Memory B cell (primary cell): ENCODE measurements at places on chromosomes 2 and 18.
A peak's percentile ranks its signal among the peaks of the same experiment; 100 is the strongest.

- no peak for DNase-seq
Measured at GRCh38 chr2:215425021-215425782, 10.7 kb downstream of the FN1 start.

DNA sequence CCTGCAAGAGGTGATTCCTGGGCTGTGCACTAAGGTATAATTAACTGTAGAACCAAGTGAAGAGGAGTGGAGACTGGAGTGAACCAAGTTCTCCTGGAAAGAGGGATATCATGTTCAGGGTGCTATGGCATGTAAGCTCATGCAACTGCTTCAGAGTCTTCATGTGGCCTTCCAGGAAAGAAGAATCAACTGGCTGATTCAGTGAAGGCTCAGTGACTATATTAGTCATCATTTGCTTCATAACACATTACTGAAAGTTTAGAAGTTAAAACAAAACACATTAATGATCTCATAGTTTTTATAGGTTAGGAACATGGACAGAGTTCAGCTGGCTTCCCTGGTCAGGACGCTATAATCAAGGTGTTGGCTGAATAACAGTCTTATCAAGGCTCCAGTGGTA, 1200.8 kb upstream of the GYPC start:
- no peak for DNase-seq

- DNase-seq = peak; percentile 16
Measured at GRCh38 chr18:26656944-26657536, 108.7 kb upstream of the KCTD1 start.

DNA sequence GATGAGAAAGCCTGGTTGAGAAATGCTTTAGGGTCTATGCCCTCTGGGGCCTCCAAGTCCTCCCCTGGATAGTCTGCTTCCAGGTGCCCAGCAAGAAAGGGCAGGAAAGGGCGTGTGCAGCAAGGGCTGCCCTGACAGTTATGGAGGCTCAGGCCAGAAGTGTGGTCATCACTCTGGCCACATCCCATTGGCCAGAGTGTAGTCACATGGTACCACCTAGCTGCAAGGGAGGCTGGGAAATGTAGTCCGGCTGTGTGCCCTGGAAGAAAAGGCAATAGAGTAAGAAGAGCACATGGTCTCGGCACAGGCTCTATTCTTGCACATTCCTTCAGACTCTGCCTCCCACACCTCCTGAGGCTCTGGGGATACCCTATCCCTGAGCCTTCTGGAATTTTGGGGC, 35.7 kb downstream of the ODC1 start:
- DNase-seq = no peak

GRCh38 chr2:2828774-2829368, 497.8 kb upstream of the MYT1L start:
- DNase-seq = no peak

DNA sequence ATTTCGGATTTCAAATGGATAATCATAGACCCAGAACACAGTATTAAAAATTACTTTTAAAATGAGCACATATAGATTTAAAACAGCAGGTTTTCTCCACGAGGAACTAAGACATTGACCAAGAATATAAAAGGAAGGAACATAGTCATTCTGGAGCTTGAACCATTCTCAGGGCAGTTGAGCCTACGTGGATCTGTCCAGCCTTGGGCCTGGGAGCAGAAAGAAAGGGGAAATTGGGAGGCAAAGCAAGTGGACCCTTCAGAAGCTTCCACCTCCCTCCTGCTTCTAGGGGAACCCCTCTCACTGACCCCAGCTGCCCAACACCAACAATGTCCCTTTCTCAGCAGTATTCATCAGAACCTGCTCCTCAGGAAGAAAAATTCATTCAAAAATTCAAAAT, 31.4 kb upstream of the TTC39C start:
- no peak for DNase-seq

DNA sequence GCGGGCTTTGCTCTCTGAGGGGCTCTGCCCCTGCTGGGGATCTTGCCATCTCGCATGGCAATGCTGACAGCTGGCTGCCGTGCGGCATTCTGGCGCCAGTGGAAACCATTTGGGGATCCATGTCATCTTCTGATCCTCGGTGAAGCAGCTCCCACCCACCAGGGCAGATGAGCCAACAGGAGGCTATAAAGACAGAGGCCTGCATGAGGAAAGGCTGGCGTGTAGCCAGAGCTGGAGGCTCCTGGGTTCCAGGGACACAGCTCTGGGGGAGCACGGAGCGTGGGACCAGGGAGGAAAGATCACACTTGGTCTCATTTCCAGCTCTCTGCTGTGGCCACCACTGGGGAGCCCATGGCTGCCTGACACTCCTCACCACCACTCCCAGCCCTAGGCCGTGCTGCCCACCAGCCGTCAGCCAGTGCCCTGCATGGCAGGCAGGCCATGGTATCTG, 145.8 kb downstream of the ZFP36L2 start:
- DNase-seq = no peak

GRCh38 chr2:168114040-168114439, 133.4 kb downstream of the STK39 start:
- DNase-seq = no peak

DNA sequence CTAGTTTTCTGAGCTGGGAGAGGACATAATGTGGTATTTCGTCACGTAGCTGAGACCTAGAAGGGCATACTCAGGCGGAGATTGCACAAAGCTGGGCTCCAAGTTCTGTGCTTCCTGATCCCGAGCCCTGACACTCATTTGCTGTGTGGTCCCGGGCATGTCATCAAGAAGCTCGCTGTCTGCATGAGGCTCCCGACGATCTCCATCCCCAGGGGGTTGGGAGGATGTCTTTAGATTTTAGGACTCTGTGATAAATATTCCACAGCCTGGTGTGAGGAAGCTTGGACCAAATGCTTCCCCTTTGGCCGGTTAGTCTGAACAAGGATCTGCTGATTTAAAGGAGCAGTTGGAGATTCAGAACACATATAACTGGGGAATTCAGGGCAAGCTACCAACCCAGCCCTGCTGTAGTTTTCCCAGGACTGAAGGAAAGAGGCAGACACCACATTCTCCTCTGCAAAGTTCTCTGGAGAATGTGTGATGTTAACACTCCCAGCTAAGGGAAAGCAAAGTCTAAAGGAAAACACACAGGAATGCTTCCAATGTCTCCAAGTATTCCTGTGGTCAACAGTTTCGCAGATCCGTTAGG, 2.3 kb downstream of the KCNE4 start:
- no peak for DNase-seq

DNA sequence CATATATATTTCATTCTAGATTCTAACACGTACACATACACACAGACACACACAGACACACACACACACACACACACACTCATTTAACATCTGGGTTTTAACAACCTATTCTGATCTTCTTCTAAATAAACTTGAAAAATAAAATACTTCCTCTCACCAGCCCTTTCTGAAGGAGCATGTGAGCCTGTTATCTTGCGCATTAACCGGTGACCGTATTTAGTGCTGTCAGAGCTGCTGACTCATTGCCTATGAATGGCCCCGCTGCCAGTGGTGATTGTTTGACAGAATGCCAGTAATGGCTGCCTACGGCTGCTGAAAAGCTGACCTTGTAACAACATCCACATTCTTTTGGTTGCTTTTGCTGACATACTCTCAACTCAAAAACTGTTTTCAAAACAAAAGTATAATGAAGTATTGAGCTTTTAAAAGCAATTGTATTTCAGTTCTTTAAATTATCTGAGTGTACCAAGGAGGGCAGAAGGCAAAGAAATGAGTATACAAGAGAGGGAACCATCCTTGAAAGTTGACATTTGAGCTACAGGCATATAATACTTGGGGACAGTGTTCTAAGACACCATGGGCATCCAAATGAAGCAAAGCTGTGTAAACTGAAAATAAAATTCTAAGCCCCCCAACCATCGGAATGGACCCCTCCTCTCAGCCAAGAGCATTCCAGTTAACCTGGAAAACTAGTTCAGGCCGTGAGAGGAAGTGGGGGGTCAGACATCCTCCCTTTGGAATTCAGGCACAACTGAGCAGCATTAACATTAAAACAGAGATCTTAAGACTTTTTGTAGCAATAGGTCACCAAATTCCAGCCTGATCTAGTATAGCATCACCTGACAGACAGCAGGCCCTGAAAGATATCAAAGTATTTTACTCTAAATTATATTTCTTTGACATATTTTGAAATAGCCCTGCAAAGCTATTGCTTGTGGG, 50.2 kb upstream of the DTNA start:
- no peak for DNase-seq

GRCh38 chr18:48993586-48993985, 42.8 kb upstream of the SMAD7 start:
- no peak for DNase-seq

- DNase-seq = no peak
Measured at GRCh38 chr2:168158586-168158985, 88.8 kb downstream of the STK39 start.

DNA sequence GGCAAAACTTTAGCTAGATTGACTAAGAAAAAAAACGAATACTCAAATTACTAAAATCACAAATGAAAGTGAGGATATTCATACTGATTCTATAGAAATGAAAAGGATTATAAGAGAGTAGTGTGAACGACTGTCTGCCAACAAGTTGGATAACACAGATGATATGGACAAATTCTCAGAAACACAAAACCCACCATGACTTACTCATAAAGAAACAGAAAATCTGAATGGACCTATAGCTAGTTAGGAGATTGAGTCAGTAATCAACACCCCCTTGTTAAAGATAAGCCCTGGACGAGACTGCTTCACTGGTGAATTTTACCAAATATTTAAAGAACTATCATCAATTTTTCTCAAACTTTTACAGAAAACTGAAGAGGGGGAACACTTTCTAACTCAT, 108.8 kb upstream of the TMEM200C start:
- DNase-seq = no peak

- DNase-seq = no peak
Measured at GRCh38 chr18:3441290-3441689, 8.7 kb upstream of the TGIF1 start.

DNA sequence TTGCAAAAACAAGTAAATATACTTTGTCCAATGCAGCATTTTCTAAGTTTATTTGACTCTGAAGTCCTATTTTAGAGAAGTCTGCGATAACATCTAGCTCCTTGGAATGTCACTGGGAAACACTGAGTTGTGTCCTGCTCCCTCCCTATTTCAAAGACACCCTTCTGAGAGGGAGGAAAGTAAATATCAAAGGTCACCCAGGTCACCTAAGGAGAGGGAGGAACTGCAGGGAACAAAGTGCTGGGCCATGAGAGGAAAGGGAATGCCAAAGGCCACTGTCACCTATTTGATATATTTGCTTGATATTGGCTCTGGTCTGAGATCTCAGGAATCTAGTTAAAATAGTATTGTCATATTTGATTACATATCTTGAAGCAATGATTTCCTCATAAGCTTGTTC, 201.3 kb downstream of the GCA start:
- DNase-seq = no peak

GRCh38 chr18:36078751-36079529, 11.6 kb upstream of the RPRD1A start:
- DNase-seq = no peak

DNA sequence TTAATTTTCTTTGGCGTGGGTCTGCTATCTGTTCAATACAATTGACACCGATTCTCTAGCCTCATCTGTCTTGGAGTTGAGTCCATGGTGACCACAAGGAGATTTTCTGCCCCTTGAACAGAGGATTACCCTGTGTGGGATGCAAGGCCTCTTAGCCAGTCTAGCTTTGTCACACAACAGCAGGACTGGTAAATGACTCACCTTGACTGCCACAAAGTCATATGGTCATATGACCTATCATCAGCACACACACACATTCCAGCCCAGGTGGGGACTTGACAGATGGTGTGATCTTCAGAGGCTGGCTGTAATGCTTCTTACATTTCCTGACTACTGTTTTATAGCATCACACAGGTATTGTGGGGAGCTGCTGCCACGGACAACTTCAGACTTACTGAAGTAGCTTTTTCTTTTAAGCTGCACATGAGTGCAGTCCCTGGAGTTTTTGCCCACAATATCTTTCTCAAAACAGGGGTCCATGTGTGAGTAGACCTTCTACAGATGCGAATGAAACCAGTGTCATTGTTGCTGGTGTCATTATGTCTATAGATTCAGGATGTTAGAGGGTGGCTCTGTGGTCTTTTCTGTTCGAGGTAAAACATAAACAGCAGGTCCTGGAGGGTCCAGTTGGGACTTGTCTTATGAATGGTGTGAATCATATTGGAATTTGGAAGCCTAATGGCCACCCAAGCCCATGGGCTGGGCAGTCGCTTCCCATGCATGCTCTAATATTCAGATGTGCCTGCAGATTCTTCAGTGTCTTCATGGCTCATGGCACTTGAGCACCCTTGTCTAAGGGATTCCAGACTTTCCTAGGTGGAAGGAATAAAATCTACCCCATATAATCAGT, 18.6 kb upstream of the ACOXL start:
- no peak for DNase-seq

- DNase-seq = no peak
Measured at GRCh38 chr2:217203086-217203485, 343.2 kb upstream of the TNP1 start.

DNA sequence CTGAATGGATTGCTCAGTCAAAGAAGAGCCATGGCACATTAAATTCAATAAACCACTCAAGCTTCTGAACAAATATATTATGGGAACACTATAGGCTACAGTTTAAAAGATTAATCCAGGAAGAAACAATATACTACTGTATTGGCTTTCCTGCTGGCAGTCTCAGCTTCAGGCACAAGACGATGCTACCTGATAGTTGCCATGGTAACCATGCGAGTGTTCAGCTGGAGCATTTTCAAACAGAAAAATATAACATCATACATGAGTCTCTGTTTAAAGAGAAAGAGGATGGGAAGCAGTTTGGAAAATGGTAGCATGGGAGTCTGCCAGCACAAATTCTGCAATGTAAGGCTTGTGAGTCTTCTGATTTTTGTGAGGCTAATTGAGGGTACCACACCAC, 65.9 kb upstream of the CPO start:
- no peak for DNase-seq

DNA sequence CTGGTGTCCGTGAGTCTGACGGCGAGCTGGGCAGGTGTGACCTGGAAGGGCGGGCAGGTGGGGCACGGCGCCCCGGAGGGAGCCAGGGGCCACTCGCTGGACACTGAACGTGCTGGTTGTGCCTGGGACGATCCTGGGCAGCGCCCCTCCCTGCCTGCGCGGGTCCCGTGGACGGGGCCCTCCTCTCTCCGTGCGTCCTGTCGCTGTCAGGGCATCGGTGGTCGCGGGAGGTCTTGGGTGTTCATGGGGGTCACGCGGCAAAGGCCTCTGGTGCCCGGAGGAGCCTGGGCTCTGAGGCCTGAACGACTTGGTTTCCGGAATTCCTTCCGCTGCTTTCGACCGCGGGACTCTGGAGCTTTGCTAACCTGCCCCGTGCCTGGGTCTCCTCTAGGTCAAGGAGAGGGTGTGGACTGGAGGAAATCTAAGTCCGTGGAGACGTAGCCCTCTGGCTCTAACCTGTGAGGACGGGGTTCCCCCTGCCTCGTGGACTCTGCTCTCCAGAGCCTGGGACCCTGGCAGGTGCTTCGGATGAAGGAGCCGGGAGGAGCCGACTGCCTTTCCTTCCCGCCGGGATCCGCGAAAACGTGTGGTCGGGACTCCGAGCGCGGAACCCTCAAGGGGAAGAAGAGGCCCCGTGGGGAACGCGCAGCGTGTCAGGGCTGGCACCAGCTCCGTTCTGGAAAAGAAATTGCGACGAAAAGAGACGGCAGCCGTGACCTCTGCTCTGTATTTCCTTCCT, 14.7 kb downstream of the SOX11 start:
- DNase-seq = no peak
